ENCODE measurements at places on chromosomes 2 and 18.
A peak's percentile ranks its signal among the peaks of the same experiment; 100 is the strongest.

- no peak for DNase-seq
These were observed 226.9 kb upstream of the SMIM21 start for GRCh38 chr18:75654386-75654785.

GRCh38 chr2:130720036-130720435 lies 8.8 kb upstream of the GPR148 start:
- no peak for DNase-seq

DNA sequence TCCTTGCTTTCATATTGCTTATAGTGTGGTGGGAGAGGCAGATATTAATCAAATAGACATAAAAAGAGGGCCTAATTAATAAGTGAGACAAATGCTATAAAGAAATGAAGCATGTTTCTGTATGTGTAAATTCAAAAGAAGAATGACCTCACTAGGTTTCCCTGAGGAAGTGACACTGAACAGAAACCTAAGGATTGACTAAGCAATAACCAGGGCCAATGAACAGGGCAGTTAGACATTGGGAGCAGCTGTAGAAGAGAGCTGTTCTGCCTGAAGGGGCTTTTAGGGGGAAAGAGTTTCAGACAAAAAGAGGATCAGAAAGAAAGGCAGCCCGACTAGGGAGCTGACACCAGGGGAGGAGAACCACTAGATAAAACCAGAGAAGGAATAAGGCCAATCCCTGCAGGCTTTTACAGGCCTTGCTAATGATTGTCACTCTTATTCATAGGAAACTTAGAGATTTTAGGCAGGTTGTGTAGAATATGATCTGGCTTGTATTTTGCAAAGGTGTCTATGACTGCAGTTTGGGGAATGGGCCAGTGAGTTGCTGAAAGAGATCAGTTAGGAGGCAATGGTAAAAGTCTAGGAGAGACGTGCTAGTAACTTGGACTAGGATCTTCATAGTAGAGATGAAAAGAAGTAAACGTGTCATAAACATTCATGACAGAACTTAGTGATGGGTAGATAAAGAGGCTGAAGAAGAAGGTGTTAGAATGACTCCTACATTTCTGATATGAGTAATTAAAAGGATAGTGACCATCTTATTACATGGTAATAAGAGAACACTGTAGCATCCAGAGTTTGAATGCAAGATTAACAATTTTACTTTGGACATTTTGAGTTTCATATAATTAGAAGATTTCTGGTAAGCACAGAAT lies 26.8 kb upstream of the NABP1 start:
- no peak for DNase-seq

DNA sequence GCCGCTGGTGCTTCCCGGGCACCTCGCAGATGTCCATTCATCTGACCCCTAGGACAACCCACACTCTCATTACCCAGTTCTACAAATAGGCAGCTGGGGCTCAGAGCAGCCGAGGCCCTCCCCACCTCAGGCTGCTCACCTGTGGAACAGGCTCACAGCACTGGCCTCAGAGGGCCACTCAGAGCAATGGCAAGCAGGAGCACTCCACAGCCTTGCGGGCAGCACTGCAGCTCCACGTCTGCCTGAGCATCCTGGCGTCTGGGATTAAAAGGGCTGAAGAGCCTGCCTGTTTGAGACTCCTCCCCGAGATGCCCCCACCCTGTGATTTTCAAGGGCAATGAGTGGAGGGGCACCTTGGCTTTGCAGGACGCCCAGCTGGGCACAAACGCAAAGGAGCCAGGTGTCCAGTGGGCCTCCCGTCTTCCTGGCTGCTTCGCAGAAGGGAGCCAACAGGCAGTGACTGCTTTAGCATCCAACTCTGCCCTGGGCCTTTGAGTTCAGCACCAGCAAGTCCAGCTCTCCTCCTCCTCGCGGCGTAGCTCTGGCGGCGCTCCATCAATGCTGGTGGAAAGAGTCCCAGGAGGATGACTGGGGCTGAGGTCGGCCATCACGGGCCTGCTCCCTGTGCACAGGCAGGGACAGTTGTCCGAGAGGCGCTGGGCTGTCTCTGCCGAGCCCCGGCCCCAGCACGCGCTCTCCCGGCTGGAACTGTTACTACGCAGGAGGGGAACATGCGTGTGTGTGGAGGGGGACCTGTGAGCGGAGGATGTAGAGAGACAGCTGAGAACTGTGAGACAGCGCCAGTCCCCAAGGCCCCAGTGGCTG lies 297.2 kb downstream of the NDUFA10 start:
- peak; percentile 30 for DNase-seq

DNA sequence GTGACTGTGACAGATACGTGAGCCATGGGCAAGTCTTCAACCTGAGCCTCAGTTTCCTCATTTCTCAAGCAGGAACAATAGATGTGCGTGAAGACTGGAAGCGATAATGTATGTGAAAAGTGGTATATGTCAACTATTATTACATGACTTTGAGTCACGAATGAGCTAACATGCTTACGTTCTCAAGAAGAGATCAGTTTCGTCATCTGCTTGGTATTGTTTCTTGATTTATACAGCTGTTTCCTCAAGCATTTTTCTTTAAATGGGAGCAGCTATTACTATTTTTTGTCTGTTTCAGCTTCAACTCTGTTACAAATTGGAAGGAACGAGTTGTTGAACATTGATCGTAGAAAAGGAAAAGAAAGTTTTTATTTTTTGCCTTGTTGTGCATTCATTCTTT lies 48.5 kb upstream of the THOC1 start:
- DNase-seq: no peak

- peak; percentile 26 for DNase-seq
These were observed 116.0 kb downstream of the COPS8 start for GRCh38 chr2:237201461-237202287.

DNA sequence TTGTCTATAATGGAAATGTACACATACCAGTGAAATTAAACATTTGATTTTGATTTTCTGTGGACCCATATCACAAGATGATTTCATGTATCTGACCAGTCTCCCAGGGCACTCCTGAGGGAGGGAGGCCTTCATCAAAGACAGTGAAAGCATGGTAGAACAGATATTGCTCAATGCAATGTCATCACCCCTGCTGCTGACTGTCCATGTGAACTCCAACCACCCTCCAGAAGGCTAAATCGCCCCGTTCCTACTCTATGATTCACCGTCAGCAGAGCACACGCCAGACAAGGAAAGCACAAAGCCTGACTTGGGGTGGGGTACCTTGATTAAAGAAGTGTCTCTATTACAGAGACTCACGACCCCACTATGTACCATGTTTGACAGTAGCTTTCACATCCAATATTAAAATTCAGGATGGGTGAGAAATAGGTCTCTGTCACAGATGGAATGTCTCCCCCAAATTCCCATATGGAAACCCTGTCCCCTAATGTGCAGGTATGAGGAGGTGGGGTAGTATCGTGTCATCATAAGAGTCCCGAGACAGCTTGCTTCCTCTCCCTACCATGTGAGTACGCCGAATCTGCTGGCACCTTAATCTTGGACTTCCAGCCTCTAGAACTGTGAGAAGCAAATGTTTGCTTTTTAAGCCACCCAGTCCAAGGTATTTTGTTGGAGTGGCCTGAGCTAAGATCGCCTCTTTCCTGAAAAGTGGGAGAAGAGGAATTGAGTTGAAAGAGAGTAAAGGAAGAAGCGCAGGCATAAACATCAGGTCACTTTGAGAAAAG lies 42.4 kb downstream of the CYB5A start:
- DNase-seq: no peak

GRCh38 chr2:64950226-64951160 lies 38.7 kb upstream of the SLC1A4 start:
- no peak for DNase-seq

- no peak for DNase-seq
These were observed 32.3 kb downstream of the SCTR start for GRCh38 chr2:119491776-119492525.

GRCh38 chr2:36734304-36734703 lies 37.8 kb downstream of the VIT start:
- no peak for DNase-seq

DNA sequence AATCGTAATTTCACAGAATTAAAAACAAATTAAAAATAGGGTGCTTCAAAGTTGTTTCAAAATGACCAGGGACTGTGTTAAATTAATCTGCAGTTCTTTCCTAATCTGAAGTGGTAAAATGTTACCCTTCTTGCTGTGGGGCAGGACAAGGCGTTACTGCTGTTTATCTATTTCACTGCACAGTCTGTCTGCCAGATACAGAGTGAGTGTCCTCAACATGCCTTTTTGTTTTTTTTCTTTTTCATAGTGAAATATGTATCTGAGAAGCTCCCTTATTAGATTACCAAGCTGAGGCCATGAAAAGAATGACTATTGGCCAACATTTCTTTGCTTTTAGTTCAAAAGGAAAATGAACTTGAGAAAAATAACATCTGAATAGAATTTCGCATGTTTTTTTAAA lies 38.0 kb downstream of the KCTD1 start:
- no peak for DNase-seq

GRCh38 chr2:239220981-239221396 lies 179.8 kb downstream of the HDAC4 start:
- no peak for DNase-seq

DNA sequence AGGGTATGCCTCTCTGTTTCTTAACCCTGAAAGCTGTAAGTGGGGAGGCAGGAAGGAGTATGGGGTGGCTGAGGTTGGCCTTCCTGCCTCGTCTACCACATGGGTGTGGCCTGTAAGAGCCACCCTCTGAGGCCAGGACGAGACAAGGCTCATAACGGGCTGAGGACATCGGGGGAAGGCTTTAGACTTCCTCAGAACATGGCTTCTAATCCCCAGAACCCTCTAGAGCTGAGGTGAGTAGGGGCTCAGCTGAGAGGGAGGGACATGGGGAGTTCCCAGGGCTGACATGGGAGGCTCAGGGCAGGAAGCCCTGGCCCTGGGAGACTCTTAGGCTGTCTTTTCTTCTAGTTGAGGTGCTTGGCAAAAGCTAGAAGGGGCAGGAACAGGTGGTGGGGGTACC lies 36.7 kb downstream of the EMX1 start:
- DNase-seq: no peak

GRCh38 chr2:9617749-9618148 lies 13.0 kb downstream of the YWHAQ start:
- no peak for DNase-seq

- no peak for DNase-seq
These were observed 387.8 kb downstream of the ZNF521 start for GRCh38 chr18:24964216-24964615.
